Naive B cell (primary cell): ENCODE measurements at places on chromosomes 2 and 18.

DNA sequence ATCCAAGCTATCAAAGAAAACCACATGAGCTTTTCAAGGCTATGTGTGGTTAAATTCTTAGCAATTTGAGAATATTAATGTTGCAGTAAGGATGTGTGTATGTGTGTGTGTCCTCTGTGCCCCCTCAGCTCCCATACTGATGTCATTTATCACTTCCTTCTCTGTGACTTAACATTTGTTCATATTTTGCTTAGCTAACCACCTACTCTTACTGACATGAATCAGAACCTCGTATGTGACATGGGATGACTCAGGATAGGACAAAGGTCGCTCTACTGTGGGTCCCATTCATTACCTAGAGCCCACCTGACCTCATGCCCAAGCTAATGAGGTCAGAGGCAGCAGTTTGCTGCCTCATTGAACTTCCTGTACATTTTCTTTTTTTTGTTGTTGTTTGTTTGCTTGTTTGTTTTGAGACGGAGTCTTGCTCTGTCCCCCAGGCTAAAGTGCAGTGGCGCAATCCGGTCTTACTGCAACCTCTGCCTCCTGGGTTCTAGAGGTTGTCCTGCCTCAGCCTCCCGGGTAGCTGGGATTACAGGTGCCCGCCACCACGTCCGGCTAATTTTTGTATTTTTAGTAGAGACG, 36.3 kb downstream of the MOGAT1 start:
- no peak for DNase-seq

GRCh38 chr18:77131652-77132368, 773 bp downstream of the MBP start:
- peak; percentile 48 for DNase-seq

DNA sequence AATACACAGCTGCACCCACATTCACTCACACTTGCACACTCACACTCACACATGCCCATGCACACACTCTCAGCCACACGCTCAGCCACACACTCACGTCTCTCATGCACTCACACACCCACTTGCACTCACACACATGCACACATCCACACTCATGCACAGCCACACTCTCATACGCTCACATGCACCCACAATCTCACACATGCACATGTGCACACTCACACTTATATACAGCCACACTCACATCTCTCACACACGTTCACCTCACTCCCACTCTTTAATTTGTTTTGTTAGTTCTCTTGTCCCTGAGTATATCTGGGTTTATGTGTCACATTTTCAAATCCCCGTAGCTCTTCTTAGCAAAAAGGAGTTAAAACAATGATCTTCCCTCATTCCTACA, 114.9 kb downstream of the LRATD1 start:
- DNase-seq = no peak

DNA sequence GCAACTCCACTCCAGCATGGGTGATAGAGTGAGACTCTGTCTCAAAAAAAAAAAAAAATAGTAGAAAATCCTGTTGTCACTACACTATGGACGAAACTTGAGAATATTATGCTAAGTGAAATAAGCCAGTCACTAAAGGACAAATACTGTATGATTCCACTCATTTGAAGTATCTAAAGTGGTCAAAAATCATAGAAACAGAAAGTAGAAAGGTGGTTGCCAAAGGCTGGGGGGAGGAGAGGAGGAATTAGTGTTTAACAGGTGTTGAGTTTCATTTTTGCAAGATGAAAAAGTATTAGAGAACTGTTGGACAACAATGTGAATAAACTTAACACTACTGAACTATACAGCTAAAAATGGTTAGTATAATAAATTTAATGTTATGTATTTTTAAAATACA, 18.8 kb upstream of the RMP24 start:
- no peak for DNase-seq

DNA sequence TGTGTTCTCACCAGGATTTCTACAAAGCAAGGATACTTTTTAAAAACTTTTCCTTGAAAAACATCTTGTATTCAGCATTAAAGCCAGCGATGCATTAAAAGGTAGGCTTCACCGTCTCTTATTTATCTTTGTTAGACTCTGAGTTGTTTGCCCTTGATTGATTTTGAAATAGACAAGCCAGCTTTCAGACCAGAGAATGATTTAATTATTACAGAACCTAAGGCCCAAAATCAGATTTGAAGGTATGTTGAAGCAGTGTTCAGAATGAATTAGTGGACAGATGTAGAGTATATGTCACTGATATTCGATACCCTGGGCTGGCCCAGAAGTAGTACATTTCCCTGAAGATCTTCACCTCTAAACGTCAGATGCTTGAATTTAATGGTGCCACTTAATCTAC, 136.4 kb downstream of the THSD7B start:
- no peak for DNase-seq

DNA sequence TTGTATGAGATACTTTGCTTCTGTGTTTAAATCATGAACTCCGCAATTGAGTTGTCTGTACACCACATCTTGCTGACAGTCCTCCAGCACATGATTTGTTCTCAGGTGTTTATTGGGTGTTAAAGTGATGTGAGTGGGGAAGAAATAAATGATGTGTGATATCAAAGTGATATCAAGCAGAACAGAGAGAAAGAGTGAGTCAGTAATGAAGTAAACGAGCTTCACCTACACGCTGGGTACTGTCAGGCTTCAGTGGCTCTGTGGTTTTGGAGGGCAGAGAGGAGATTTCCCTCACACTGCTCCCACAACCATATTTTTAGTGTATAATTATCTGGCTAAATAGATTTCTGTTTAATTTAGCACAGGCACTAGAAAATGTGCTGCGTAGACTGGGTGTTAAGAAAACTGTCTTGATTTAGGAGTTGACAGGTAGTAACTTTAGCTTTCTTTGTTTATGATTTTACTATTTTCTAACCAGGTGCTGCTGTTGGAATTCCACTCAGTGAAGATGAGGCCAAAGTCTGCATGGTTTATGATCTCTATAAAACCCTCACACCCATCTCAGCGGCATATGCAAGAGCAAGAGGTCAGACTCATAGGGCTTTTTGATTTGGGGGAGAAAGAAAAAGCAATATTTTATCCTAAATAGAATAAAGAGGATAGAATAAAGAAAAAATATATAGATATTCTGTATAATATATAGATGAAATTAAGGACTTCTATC, 21.2 kb downstream of the ATIC start:
- DNase-seq = no peak

- no peak for DNase-seq
Observed at GRCh38 chr2:154697418-154698252, 860 bp upstream of the KCNJ3 start.

DNA sequence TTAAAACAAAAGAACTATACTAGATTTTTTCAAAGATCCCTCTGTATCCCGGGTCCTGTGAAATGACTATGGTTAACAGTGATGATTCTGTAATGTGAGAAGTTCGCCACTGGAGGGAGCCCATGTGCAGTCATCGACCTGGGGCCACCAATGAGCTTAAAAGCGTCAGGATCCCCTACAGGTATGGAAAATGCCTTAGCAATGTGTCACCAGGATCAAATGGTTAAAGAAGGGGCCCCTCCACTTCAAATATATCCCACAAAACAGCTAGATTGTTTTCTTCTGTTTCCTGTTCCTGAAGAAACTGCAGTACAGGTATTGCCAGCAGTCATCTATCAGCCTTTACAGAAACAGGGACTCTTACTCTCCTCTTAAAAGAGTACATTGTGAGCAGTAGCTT, 15.3 kb downstream of the CHRNA1 start:
- DNase-seq = peak; percentile 54

DNA sequence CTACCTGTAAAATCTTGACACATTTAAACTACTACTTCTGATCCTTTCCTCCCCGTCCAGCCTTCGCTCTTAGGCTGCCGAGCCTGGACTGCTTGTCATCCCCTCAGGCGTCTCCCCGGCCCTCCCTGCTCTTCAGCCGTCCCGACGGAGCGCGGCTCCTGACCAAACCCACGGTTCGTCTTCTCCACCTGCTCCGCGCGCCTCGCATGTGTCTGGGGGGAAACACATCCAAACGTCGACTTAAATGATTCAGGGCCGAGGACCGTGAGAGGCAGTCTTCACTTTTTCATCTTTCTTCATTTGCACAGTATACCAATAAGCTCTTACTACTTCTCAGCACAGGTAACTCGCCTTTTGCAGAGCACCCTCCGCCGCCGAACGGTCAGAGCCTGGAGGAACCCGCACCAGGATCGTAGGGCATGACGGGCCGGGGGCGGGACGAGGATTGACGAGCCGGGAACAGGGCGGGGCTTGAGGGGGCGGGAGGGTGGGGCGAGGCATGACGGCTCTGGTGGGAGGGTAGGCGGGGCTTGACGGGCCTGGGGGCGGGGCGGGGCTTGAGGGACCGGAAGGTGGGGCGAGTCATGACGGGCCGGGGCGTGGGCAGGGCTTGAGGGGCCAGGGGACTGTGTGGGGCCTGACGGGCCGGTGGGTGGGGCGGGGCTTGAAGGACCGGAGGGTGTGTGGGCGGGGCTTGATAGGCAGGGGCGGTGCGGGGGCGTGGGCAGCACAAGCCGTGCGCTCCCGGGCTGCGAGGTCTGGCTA, at the start of gene SEH1L:
Gene SEH1L, plus strand, starts transcription at position 727 of the 765 bp plus-strand sequence. CDS start 111 bp downstream, outside the sequence.
- peak; percentile 98 for DNase-seq

GRCh38 chr2:61877571-61878245, 10.7 kb downstream of the CCT4 start:
- no peak for DNase-seq

DNA sequence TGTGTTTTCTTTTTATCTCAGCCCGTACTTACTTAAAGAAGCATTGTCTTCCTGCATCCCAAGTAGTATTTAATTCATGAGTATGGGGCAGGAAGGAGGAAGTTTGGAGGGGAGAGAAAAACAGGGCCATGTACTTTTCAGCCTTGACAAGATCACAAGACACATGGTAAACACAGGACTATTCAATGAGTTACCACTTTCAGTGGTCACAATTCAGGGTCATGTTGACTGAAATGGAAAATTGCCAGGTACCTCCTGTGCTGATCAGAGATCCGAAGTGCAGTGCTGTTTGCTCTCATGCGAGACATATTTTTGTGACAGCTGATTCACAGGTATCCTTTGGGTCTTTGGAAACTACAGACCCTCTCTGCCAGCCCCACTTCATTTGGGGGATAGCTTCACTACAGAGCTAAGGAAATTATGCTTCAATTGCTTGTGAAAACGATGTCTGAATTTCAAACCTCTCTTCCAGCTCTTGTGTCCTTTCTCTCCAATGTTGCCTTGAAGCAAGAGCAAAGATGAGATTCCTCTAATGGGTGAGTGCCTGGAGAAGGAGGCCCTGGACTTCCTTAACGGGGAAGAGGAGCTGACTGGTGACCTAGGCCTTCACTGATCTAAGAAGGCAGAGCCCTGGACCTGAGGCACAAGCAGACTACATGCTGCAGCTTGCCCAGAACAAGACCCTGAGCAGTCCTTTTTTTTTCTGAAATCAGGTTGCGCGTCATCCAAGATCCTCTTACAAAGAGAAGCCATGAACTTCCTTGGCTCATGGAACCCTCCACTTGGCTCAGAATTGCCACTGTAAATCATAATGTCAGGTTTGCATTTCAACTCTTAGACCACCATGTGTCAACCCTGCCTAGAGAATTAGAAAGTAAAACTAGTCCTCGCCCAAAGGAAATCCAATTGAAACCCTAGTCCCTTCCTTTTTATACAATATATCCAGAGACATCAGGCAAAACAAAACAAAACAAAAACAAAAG, 44.1 kb downstream of the EVA1A start:
- DNase-seq = no peak

GRCh38 chr18:28961669-28962228, 784.8 kb upstream of the CDH2 start:
- DNase-seq = no peak

DNA sequence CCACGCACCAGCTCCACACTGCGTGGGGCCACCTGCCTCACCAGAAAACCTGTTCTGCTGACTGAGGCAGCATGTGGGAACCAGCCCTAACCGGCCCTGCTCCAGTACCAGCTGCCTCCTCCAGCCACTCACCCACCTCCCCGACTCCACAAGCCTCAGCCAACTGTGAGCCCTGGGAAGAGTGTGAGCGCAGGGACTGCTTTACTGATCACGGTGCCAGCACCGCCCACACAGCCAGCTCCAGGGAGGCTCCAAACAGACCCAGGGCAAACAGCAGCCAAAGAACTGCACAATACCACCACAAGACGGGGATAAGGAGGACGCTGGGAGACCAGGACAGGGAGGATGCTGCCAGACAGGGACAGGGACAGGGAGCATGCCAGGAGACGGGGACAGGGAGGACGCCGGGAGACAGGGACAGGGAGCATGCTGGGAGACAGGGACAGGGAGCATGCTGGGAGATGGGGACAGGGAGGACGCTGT, 28.4 kb downstream of the EIPR1 start:
- no peak for DNase-seq

DNA sequence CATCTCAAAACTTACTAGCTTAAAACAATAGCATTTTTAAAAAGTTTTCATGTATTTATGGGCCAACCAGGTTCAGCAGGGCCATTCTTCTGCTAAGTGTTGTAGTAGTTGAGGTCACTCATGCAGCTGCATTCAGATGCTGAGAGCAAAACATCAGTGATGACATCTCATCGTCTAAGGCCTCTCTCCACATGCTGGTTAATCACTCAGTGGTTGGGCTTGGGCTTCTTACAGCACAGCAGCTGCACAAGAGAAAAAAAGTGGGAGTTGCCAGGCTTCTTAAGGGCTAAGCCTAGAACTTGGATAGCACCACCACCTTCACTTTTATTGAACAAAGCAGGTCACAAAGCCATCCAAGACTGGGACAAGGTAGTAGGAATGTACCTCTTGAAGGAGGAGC, 190.3 kb downstream of the IRS1 start:
- no peak for DNase-seq

GRCh38 chr2:239855863-239856587, 169.1 kb downstream of the NDUFA10 start:
- DNase-seq = no peak

DNA sequence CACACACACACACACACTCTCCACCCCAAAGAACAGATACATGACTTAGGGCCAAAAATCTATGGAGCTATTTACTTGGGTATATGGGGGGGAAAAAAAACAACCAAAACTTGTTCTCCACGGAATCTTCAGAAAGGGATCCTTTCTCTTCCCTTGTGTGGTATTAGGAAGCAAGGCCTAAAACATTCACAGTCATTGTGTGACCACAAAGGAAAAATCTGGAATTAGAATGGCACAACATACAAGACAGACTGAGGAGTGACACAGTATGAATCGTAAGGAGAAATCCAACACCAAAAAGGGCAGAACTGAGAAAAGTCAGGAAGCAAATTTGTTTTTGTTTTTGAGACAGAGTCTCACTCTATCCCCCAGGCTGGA, 70.3 kb downstream of the ASXL2 start:
- DNase-seq = no peak

DNA sequence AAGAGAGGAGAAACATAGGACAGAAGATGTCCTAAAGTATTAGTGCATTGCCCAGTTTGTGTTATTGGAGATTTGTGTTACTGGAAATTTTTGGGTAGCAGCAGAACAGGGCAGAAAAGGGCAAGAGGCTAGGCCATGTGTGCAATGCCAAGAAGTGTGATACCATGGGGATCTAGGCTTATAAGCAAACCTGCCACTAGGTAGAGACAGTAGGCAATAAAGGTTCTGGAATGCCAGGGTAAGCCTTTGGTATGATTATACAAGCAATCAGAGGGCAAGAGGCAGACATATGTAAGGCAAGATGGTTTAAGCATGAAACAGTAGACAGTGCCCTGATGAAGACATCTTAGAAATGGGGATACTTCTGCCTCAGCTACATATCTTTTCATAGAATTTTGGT, 12.3 kb upstream of the CERS6 start:
- DNase-seq = no peak
